ENCODE measurements at places on chromosomes 4 and X.

DNA sequence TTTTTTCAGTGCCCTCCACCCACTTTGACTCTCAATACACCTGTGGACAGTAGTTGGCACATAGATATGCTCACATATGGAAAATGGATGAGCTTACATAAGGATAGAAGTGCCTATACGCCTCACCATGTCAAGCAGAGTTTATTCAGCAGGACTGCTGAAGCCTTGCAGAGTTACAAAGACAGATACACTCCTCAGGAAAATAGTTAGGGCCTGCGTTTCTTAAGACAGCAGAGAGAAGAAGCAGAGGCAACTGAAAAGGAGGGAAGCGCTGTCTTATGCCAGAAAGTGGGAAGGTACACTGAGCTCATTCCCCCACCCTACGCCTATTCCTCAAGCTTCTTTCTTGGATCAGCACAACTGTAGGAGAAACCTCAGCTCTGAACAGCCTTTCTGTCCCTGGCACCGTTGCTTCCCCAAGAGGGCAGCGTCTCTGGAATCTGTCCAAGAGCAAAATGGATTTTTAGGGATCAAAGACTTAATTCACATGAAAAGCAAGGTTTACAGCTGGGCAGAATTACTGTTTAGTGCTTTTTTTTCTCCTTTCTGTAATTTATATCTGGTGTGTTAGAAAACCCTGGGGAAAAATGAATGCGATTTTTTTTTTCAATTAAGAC is 37.3 kb upstream of the MBTPS2 start:
- no peak for DNase-seq

- no peak for DNase-seq
Measured at GRCh38 chr4:108635070-108635655, 14.8 kb downstream of the RPL34 start.

DNA sequence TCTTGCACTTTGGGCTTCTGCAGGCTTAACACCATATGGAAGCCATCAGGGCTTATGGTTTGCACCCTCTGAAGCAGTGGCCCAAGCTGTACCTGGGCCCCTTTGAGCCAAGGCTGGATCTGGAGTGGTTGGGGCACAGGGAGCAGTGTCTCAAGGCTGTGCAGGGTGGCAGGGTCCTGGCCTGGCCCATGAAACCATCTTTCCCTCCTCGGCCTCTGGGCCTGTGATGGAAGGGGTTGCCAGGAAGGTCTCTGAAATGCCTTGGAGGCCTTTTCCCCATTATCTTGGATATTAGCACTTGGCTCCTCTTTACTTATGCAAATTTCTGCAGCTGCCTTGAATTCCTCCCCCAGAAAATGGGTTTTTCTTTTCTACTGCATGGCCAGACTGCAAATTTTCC is 134.7 kb upstream of the USP9X start:
- DNase-seq, result no peak

GRCh38 chrX:10579112-10580011 is 41.0 kb downstream of the MID1 start:
- no peak for DNase-seq

- DNase-seq, result no peak
Measured at GRCh38 chrX:42128020-42128419, 204.7 kb upstream of the CASK start.
